ENCODE measurements at places on chromosomes 5 and 9. TPM values are rescaled to one million over a fixed set of nuclear protein-coding genes. Genes with fewer than 3 reads are reported as not detected.

The WNT8A gene
- not detected for total RNA-seq

The PMPCA gene
- 69.0 TPM for total RNA-seq

The NEUROG1 gene
- 222 TPM for total RNA-seq

The TXNDC8 gene
- total RNA-seq: not detected

The NUTM2F gene
- total RNA-seq: not detected

The UBE2R2 gene
- 90.1 TPM for total RNA-seq

The C5orf52 gene
- total RNA-seq: not detected

The TEX10 gene
- total RNA-seq: 18.4 TPM

The SPRY4 gene
- total RNA-seq: 12.5 TPM

The OBP2B gene
- total RNA-seq: not detected

The CPEB4 gene
- 104 TPM for total RNA-seq

The GRXCR2 gene
- total RNA-seq: not detected

The IRX4 gene
- 0.20 TPM for total RNA-seq

The SLC4A9 gene
- total RNA-seq: not detected

The REEP2 gene
- 232 TPM for total RNA-seq

The NRARP gene
- 15.2 TPM for total RNA-seq

The CKMT2 gene
- 0.81 TPM for total RNA-seq

The ISL1 gene
- 152 TPM for total RNA-seq

The KCNV2 gene
- not detected for total RNA-seq

The SLC23A1 gene
- not detected for total RNA-seq

The CDH10 gene
- total RNA-seq: 3.0 TPM

The IFNK gene
- total RNA-seq: not detected

The PCDHA7 gene
- 22.9 TPM for total RNA-seq

The TSSK1B gene
- 0.54 TPM for total RNA-seq

The TERT gene
- total RNA-seq: 2.9 TPM

The CDC23 gene
- total RNA-seq: 28.9 TPM

The PRRX2 gene
- total RNA-seq: 2.3 TPM

The PCDHB12 gene
- total RNA-seq: 14.4 TPM

The IL7R gene
- total RNA-seq: not detected

The ZDHHC11 gene
- 73.0 TPM for total RNA-seq

The KCNN2 gene
- 2.3 TPM for total RNA-seq

The S1PR3 gene
- 2.9 TPM for total RNA-seq

The HRCT1 gene
- total RNA-seq: not detected

The LCN6 gene
- not detected for total RNA-seq

The MYMK gene
- total RNA-seq: not detected

The ADAMTS16 gene
- 4.8 TPM for total RNA-seq

The AGGF1 gene
- total RNA-seq: 15.7 TPM

The PCDHB15 gene
- 29.5 TPM for total RNA-seq

The SMIM33 gene
- not detected for total RNA-seq

The ZNF354B gene
- total RNA-seq: 18.0 TPM

The FAM151B gene
- 0.29 TPM for total RNA-seq

The DOK3 gene
- total RNA-seq: 29.2 TPM

The SREK1IP1 gene
- total RNA-seq: 18.2 TPM

The LCN15 gene
- 1.9 TPM for total RNA-seq

The ARHGEF28 gene
- 0.47 TPM for total RNA-seq

The PRLR gene
- total RNA-seq: not detected

The LCNL1 gene
- not detected for total RNA-seq

The CAMK2A gene
- total RNA-seq: 1.1 TPM

Data from glutamatergic neuron (in vitro differentiated cells).